Breast epithelium (tissue), 4 donors: ENCODE measurements at places on chromosomes 4 and X.

GRCh38 chr4:176323511-176324160, 3.9 kb downstream of the SPCS3 start:
- H3K27ac ChIP-seq = no peak overlapping the region
- H3K36me3 ChIP-seq = no peaks in the 10 kb centered on the region
- no peak for DNase-seq

GRCh38 chrX:37765507-37765906, 14.4 kb upstream of the CYBB start:
- no peak for DNase-seq
- no peaks in the 10 kb centered on the region for H3K27me3 ChIP-seq
- H3K4me3 ChIP-seq = no peak overlapping the region

- no peaks in the 10 kb centered on the region for H3K27me3 ChIP-seq
- H3K4me3 ChIP-seq = no peak overlapping the region
- DNase-seq = no peak
- H3K4me1 ChIP-seq = no peaks in the 10 kb centered on the region
Measured at GRCh38 chr4:130336585-130337217, 1240.7 kb downstream of the C4orf33 start.

- no peak overlapping the region for H3K4me3 ChIP-seq
- H3K27me3 ChIP-seq = no peaks in the 10 kb centered on the region
- no peak overlapping the region for H3K27ac ChIP-seq
- H3K4me1 ChIP-seq = no peaks in the 10 kb centered on the region
- H3K36me3 ChIP-seq = no peaks in the 10 kb centered on the region
- no peak for DNase-seq
Measured at GRCh38 chr4:148094149-148094548, 348.1 kb downstream of the NR3C2 start.

GRCh38 chr4:123876671-123877101, 480.1 kb downstream of the SPRY1 start:
- no peak overlapping the region for H3K4me3 ChIP-seq
- DNase-seq = no peak
- no peaks in the 10 kb centered on the region for H3K27me3 ChIP-seq
- H3K27ac ChIP-seq = peak overlapping the region; percentile 40
- H3K4me1 ChIP-seq = no peaks in the 10 kb centered on the region
- no peaks in the 10 kb centered on the region for H3K36me3 ChIP-seq

GRCh38 chrX:53476371-53476770, 42.2 kb upstream of the HSD17B10 start:
- no peak overlapping the region for H3K27ac ChIP-seq
- peaks cover 80% of the 10 kb centered on the region for H3K27me3 ChIP-seq
- H3K4me3 ChIP-seq = no peak overlapping the region
- H3K36me3 ChIP-seq = no peaks in the 10 kb centered on the region
- no peaks in the 10 kb centered on the region for H3K4me1 ChIP-seq
- DNase-seq = no peak

GRCh38 chr4:128516301-128516969, 228.8 kb upstream of the PGRMC2 start:
- H3K4me3 ChIP-seq = no peak overlapping the region
- H3K27ac ChIP-seq = no peak overlapping the region
- H3K4me1 ChIP-seq = no peaks in the 10 kb centered on the region
- no peak for DNase-seq
- H3K36me3 ChIP-seq = no peaks in the 10 kb centered on the region
- H3K27me3 ChIP-seq = no peaks in the 10 kb centered on the region

GRCh38 chr4:110164856-110165255, 33.6 kb downstream of the ELOVL6 start:
- no peak overlapping the region for H3K27ac ChIP-seq
- no peaks in the 10 kb centered on the region for H3K27me3 ChIP-seq
- H3K36me3 ChIP-seq = no peaks in the 10 kb centered on the region
- H3K4me1 ChIP-seq = no peaks in the 10 kb centered on the region
- no peak for DNase-seq
- H3K4me3 ChIP-seq = no peak overlapping the region
